ENCODE measurements at places on chromosomes 1 and 21.

DNA sequence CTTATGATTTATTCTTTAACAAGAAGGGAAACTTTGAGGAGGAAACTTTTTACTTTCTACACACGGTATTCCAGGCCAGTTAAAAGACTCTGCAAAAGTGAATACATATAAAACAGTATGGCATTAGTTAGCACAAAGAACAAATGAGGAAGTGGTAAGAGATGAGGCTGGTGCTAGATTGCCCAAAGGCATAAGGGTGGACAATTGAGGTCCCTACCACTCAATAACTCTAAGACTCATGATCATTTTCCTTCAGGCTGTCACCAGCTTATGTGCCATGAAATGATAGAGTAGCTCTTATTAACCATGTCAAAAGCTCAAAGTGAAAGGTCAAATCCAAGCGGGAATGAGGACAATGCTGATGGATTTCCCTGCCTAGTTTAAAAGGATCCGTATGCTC lies 124.5 kb downstream of the TBX15 start:
- no peak for DNase-seq

DNA sequence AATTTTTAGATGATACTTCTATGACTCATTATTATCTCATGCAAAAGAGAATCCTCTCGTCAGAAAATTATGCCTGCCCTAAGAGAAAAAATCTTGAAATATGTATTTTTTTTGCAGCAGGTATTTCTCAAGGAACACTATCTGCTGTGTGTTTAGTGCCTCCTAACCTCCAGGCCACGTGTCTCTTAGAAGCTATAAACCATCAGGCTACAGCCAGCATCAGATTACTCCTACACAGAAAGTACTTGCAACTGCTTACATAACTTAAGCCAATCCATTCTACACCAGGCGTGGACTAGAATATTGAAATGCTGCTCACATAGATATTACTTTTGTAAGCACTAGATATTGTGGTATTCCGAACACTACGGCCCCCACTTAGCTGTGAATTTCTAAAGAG lies 933.4 kb downstream of the PLA2G4A start:
- DNase-seq = no peak

GRCh38 chr1:199684686-199685273 lies 342.7 kb upstream of the NR5A2 start:
- DNase-seq = peak; percentile 25

GRCh38 chr1:150578272-150579109 lies 919 bp downstream of the MCL1 start:
- peak; percentile 89 for DNase-seq

- DNase-seq = no peak
Observed at GRCh38 chr1:233570706-233571105, 43.2 kb upstream of the KCNK1 start.

DNA sequence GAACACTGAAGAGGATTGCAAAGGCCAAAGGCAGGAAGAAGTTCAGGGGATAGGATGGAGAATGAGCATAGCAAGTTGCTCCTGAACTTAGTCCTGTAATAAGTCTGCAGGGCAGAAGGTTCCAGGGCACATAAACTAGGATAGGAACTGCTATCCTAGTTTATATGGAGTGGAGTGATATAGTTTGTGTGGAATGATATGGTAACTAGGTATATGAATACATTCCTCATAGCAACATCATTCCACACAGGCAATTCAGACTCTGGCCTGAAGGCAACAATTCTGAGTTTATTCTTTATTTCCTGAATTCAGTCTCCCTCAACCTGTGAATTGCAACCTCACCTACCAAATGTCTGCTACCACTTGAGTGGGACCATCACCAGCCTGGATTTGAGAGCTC lies 154.9 kb upstream of the GREM2 start:
- DNase-seq = no peak

DNA sequence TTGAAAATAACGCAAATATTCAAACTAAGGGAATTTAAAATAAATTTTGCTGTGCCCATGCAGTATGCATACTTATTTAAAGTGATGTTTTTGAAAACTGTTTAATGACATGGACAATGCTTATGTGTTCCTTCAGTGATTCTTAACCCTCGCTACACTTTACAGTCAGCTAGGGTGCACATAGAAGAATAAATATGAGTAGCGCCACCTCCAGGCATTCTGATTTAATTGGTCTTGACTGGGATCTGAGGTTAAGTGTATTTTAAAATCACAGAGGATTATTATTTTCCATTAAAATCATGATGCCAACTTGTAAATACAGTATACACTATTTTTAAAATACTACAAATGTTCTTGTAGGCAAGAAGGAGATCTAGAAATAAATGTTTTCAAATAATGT lies 373.5 kb upstream of the ADGRL4 start:
- DNase-seq = no peak
